ENCODE measurements at places on chromosomes 4 and X.
A peak's percentile ranks its signal among the peaks of the same experiment; 100 is the strongest.

GRCh38 chrX:151765026-151765425 is 30.5 kb downstream of the CNGA2 start:
- no peak for DNase-seq

DNA sequence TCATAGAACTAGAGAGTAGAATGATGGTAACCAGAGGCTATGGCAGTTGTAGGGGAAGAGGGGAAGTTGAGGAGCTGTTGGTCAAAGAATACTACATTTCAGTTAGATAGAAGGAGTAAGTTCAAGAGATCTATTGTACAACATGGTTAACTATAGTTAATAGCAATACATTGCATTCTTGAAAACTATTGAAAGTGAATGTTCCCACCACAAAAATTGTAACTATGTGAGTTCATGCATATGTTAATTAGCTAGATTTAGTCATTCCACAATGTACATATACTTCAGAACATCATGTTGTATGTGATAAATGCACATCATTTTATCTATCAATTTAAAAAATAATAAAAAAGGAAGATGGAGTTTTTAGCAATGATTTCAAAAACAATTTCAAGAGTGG is 125.3 kb upstream of the IL15 start:
- DNase-seq: no peak

- DNase-seq: no peak
Observed at GRCh38 chrX:19958552-19959486, 32.0 kb downstream of the BCLAF3 start.

GRCh38 chr4:34417160-34417559 is 1827.2 kb downstream of the ARAP2 start:
- no peak for DNase-seq

DNA sequence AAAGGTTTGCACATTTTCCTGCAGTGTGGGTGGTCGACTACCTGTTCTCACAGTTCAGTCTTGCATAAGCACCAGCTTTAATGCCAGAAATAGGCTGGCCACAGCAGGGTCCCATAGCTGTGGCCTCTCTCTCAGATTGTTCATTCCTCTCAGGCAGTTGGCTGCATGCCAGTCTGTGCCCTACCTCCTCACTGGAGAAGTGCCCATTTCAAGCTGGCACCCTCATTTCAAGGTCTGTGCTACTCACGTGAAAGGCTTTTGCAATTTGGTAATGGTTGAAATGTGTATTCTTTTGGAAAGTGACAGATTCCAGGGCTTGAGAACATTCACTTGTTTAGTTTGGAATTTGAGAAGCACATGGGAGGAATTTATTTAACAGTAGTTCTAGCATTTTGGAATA is 28.9 kb upstream of the MTMR1 start:
- DNase-seq: peak; percentile 72

DNA sequence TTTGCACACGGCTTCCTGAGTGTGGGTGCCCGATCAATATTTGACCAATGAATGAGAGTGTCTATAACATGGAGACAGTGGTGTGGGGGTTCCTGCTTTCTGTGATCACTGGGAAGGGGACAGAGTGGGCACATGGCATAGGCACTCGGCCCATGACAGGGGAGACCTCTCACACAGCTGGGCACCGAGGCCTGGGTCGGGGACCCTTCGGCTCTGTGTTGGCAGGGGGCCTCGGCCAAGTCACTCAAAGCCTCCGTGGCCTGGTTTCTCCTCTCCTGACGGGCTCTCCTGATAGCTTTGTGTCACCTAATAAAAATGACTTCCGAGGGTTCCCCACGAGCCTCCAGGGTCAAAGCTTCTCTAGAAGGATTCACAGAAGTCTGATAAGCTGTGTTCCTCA is 43.9 kb upstream of the PSAPL1 start:
- DNase-seq: no peak

GRCh38 chr4:4320951-4321714 is 31.1 kb downstream of the ZBTB49 start:
- no peak for DNase-seq

GRCh38 chr4:161172396-161173026 is 991.3 kb downstream of the FSTL5 start:
- DNase-seq: no peak

DNA sequence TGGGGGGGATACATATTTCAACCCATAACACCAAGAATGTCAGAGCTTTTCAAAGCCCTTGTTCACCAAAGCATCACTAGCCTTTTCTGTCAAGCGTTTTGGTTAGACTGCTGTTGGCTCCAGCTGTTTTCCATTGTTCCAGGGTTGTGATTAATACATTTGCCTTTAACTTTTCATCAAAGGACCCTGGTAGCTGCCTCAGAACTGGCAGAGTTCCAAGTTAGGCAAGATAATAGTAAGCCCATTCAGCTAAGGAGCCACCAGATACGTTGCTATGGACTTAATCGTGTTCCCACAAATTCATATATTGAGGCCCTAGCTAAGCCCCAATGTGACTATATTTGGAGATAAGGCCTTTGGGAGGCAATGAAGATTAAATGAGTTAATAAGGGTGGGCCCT is 37.1 kb downstream of the ENOPH1 start:
- DNase-seq: no peak

GRCh38 chr4:149825336-149825735 is 9.7 kb upstream of the IQCM start:
- DNase-seq: no peak

GRCh38 chr4:177384856-177385397 is 57.3 kb downstream of the AGA start:
- no peak for DNase-seq

GRCh38 chr4:174663216-174663615 is 140.9 kb upstream of the HPGD start:
- no peak for DNase-seq

DNA sequence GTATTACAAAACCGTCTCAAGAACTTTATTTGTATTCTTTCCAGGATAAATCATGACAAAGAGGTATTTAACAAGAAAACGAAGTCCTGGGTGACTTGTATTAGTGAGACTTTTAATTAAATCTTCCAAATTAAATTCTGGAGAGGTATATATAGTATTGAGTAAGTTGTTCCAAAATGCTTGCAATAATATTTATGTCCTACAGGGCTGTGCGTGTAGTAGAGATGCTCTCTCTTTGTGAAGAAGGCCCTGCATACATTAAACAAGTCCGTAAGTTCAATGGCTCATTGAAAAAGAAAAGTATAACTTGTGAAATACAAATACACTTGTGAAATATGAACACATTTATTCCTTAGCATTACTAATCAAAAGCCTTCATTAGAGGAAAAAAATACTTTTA is 211.4 kb downstream of the ARHGAP24 start:
- no peak for DNase-seq

GRCh38 chr4:99986792-99987191 is 36.7 kb upstream of the H2AZ1 start:
- DNase-seq: no peak

GRCh38 chrX:70907900-70908299 is 611 bp downstream of the TEX11 start:
- DNase-seq: no peak

GRCh38 chr4:140137671-140138070 is 16.3 kb downstream of the MAML3 start:
- DNase-seq: no peak

DNA sequence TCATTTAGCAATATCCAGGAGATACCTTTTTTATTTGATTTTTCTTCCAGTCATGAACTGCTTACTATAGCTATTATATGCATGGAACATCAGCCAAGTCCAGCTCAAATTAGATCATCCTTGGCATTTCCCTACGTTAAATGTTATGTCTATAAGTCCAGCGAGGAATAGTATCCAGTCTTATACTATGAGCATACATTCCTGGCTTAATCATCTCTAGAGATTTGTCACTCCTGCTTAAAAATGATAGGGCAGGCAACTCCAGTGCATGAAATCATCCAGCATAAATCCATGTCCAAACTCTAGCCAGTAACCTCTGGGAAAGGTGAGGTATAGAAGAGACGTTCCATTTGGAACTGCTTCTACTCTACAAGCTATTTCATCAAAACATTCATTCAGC is 126.7 kb upstream of the VCX2 start:
- DNase-seq: no peak

DNA sequence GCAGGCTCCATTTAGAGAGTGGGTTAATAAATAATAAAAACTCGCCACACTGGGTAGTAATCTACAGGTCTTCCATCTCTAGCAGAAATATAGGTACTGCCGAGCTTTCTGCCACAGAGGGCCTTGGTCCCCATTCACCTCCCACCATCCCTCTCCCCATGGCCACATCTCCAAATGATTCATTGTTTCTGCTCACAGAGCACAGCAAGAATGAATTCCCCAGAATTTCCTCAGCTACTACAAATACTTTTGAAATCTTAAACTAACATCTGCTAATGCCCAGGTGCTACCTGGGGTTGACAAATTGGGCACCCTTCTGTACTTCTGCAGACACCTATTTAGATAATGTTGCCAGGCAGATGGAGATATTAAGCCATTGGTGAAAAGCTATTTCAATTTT is 5.1 kb downstream of the PHEX start:
- no peak for DNase-seq

DNA sequence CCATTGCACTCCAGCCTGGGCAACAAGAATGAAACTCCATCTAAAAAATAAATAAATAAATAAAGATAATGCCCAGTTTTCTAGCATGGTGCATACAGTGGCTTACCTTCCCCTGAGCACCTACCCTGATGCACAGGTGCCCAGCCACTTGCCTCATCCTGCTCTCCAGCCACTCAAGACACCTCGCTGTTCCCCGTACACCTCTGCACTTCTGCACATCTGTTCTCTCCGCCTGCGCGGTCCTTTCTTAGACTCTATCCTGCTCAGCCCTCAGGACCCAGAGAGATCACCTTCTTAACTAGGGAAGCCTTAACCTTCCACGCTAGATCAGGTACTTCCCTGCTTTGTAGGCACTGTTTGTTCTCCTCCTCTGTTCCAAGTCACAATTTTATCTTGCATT is 2.9 kb downstream of the EVC start:
- no peak for DNase-seq

DNA sequence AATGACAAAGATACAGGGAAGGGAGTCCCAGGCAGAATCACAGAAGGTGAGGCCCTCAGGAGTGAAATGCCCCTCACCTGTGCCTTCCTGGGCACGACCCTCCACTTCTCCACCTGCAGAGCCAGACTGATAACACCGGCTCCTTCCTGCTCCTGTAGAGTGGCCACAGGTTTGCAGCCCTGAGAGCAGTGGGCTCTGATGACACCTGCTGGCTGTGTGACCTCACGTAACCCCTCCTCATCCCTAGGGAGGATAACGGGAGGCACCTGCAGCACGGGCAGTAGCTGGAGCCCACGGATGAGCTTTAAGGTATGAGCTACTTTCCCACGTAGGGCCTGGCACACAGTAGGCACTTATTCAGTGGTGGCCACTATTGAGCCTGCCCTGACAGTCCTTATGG is 25.5 kb upstream of the MAN2B2 start:
- no peak for DNase-seq

- DNase-seq: peak; percentile 17
Observed at GRCh38 chrX:39581411-39581810, 516.3 kb downstream of the BCOR start.

GRCh38 chr4:7687006-7687405 is 252.3 kb upstream of the PSAPL1 start:
- DNase-seq: no peak

- no peak for DNase-seq
Observed at GRCh38 chr4:106588891-106589290, 220.3 kb upstream of the GIMD1 start.

DNA sequence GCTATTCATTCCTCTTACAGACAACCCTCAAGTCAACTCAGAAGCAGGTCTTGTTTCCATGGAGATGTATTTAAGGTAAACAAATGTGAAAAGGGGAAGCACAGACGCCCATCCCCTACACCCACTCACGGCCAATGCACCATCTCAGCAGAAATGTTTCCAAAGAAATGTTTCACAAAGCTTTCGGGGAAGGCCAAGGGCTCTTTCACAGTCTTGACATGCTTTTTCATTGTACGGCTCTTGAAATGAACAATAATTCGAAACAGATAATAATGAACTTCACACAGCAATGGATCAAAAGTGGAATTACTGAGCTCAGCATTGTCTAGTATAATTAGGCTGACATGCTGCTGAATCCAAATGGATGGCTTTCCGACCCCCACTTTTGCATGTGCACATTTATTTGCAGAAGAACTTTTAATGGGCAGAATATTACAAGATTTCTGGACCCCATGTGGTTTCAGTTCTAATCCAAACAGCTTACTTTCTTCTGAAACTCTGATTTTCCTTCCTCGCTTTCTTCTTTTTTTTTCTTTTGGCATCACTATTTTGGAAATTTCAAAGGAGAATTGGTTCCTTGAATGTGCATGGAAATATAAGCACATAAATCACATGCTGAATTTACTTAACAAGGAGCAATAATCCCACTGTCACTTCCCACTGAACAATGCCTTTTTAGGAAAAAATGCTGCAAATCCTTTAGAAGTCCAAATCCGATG is 160.9 kb downstream of the SMIM20 start:
- DNase-seq: no peak

DNA sequence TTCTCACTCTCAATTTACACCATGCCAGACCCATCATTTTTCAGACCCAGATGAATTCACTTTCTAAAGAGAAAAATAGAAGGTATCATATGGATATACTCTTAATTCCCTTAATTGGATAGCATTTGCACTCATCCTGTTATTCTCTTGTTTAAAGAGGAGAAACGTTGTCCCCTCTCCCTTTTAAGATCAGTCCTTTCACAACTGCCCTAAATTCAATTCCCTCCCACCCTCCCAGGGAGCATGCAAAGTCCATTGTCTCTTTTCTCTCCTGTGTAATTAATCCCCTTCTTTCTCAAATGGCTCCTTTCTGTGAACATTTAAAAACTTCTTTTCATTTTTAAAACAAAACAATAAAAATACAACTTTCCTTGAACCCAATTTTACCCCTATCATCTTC is 124.7 kb upstream of the TLL1 start:
- DNase-seq: no peak

DNA sequence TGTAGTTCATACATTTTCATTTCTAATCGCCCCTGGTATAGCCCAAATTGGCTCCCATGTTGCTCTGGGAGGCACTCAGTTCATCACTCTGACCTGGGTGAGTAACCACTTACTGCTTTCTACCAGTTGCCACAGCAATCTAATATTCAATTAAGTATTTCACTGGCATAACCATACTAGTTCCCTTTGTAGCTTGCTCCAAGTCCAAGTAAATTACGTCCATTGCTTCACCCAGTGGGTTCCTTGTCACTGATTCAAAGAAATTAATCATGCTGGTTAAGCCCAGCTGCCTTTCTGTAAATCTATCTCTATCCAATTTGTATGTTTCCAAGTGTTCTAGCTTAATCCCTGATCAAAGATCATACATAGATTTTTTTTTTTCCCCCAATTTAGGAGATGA is 92.0 kb upstream of the CBR4 start:
- DNase-seq: no peak

All from NCI-H2107 (cell line).